Lung (tissue), 17 donors: ENCODE measurements at places on chromosomes 1 and 21. TPM values are rescaled to one million over a fixed set of nuclear protein-coding genes. Genes with fewer than 3 reads are reported as not detected.

Gene PRCC
- 38.5 TPM for total RNA-seq

Gene CCDC185
- not detected for total RNA-seq

Gene CHI3L2
- total RNA-seq: 298 TPM

Gene ADCY10
- not detected for total RNA-seq

Gene CRNN
- not detected for total RNA-seq

Gene LCA5L
- 4.4 TPM for total RNA-seq
